ENCODE measurements at places on chromosomes 11 and 22. TPM values are rescaled to one million over a fixed set of nuclear protein-coding genes. Genes with fewer than 3 reads are reported as not detected.
A peak's percentile ranks its signal among the peaks of the same experiment; 100 is the strongest.

- no peak for DNase-seq
Observed at GRCh38 chr22:41996826-41997225, 1.8 kb upstream of the WBP2NL start.

GRCh38 chr11:43925932-43926505, 16.4 kb upstream of the C11orf96 start:
- no peak for DNase-seq

DNA sequence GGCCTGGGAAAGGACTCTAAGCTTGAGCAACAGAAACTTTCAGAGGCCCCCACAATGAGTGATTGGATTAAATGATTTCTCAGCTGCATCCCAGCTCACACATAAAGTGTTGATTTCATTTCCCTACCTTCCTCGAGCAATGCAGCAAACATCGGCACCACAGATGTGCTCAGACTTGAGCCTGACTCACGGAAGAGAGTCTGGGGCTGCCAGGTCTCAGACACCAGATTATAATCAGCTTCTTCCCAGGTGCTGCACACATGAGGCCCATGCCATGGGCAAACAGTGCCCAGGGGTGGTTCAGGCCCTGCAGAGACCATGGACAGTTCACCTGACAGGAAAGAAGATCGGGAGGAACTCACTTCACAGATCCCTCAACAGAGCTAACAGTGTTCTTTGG, 226.6 kb upstream of the TENM4 start:
- DNase-seq = no peak

DNA sequence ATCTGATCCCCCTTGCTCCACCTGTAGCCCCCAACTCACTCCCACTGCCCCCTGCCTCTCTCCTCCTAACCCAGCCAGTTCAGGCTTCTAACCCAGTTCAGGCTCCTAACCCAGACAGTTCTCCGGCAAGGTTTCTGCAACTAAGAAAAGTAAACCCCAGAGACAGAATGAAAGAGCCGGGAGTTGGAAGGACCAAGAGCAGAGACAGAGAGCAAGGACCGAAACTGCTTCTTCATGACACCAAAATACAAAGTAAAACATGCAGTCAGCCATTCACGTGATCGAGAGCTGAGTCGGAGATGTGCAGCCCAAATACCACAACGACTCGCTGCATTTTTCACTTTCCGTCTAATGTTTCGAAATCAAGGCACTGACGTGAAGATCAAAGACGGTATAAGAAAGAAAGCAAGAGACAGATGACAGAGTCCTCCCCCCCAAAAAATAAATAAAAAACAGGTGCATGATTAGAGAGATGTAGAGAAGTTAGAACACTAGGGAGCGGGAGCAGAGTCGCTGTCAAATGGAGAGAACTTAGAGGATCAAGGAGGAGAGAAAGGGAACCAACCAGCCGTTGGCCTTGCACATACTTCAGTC, 884 bp downstream of the IL10RA start:
- peak; percentile 74 for DNase-seq

- no peak for DNase-seq
Observed at GRCh38 chr11:2825261-2825888, 60.2 kb downstream of the CDKN1C start.

GRCh38 chr11:86035164-86035563, 33.7 kb downstream of the PICALM start:
- no peak for DNase-seq

- DNase-seq = no peak
Observed at GRCh38 chr11:9066433-9066925, 24.9 kb downstream of the SCUBE2 start.

DNA sequence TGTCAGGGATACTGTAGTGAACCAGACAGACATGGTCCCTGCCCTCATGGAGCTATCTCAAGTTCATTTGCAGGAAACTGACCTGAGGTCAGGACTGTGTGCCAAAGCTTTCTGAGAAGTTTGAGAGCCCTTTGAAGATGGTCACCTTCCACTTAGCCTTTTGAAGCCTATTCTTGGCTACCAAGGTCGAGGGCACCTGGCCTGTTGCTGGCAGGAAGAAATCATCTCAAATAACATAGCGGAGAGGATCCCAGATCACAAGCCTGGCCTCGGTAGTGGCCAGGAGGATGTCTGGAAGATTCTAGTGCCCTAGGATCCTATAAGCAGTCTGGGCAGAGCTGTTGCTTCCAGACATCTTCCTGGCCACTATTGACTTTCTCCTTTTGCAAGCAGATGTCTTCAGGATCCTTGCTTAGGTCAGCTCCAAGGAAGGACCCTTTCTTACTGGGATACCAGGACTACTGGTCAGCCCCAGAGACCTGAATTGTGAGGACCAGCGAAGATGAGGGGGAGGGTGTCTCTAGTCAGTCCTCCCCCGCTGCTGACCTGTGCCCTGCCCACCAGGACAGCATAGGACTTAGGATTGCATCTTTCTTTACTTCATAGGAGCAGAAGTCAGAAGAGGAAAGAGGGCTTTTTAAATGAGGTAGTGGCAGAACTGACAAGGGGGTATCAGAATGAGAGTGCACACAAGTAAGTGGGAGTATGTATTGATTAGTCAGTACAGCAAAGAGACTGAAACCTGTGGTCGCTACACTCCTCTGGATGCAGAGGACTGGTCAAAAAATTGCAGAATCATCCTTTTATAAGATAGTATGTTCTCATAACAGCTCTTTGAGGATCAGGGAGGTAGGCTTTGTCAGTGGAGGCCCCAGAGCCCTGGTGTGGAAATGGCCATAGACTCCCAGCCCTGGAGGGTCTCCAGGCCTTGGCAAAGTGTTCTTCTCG, 94.8 kb downstream of the TEAD1 start:
- DNase-seq = no peak

DNA sequence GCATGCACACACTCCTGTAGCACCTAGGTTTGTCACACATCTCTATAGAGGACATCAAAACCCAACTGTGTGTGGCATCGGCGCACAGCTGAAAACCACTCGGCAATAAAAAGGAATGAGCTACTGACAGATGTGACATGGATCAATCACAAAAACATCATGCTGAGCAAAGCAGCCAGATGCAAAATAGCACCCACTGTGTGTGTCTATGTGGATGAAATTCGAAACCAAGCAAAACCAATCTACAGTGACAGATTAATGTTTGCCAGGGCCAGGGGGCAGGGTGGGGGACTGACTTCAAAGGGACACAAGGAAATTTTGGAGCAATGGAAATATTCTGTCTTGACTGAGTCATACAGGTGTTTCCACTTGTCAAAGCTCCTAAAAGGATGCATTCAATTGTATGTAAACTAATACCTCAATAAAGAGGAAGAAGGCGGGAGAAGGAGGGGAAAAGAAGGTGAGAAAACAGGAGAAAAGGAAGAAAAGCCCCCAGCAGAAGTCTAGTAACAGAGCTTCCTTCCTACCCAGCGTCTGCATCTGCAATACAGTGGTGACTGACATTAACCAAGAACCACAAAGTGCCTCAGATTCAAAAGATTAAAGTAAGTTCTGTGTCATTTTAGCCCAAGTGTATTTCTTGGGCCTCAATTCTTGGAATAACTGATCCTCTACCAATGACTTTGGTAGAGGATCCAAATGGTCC, 49.8 kb downstream of the PACSIN2 start:
- DNase-seq = peak; percentile 63

DNA sequence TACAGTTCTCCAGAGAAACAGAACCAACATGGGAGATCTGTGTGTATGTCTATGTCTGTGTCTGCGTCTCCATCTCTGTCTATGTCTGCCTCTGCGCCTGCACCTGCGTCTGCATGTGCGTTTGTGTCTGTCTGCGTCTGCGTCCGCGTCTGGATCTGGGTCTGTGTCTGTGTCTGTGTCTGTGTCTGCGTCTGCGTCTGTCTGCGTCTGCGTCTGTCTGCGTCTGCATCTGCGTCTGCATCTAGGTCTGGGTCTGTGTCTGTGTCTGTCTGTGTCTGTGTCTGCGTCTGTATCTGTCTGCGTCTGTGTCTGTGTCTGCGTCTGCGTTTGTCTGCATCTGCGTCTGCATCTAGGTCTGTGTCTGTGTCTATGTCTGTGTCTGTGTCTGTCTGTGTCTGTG, 88.4 kb upstream of the SLC22A12 start:
- no peak for DNase-seq

- no peak for DNase-seq
Observed at GRCh38 chr11:8314916-8315315, 51.2 kb upstream of the LMO1 start.

DNA sequence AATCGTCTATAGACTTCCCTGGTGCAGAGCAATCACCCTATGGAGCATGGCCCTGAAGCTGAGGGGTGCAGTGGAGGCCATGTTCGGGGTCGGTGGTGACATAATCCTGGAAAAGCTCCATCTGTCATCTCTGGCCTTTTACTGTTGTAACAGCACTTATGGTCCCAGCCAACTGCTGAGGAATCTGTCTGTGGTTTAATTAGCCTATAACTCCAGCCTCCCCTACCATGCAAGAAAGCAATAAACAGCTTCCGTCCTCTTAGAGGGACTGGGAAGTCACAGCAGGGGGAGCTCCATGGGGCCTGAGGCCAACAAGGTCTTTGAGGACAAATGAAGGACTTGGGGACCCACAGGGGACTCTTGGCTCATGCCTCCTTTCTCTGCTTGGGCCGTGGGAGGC, 159.1 kb upstream of the NECTIN1 start:
- DNase-seq = no peak

DNA sequence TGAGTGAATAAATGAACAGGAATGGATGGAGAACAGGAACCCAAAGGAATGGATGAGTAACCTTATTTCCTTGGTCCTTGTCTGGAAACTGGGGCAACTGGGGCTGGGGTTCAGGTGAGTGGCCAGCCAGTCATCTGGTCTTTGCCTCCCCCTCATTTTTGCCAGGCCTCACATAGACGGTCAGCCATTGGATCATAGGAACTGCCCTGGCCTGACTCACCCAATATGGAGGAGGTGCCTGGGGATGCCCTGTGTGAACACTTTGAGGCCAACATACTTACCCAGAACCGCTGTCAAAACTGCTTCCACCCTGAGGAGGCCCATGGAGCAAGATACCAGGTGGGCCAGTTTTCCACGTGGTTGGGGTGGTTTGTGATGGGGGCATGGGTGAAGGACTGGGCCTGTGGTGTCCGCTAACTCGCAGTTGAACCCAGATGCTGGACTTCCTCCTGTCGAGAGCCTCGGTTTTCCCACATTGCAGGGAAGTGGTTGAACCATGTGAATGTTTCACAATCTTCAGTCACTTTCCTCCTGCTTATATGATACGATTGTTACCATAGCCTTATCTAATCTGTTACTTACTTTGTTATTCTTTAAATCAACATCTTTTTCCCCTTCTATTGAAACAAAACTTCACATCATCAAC, 4.4 kb downstream of the TRIOBP start:
- DNase-seq = no peak

The PGA5 gene
- not detected for total RNA-seq

The CECR2 gene
- total RNA-seq = 0.26 TPM

The FAT3 gene
- not detected for total RNA-seq

The GPR83 gene
- not detected for total RNA-seq

The C11orf87 gene
- not detected for total RNA-seq

The CDKN1C gene
- total RNA-seq = 0.85 TPM

The AMPD3 gene
- 20.7 TPM for total RNA-seq

The GSTT2 gene
- not detected for total RNA-seq

The CNGA4 gene
- total RNA-seq = 0.10 TPM

The SEPTIN3 gene
- total RNA-seq = 0.38 TPM

The LRRC56 gene
- total RNA-seq = 1.4 TPM

The LRRC10B gene
- total RNA-seq = not detected

The OR5P2 gene
- total RNA-seq = not detected

The ISX gene
- total RNA-seq = not detected

The DCHS1 gene
- total RNA-seq = 1.3 TPM
